CD4-positive, alpha-beta T cell treated with Interleukin-2 at 100 ng/mL for 4 hours (primary cell): ENCODE measurements at places on chromosomes 11 and 22.

DNA sequence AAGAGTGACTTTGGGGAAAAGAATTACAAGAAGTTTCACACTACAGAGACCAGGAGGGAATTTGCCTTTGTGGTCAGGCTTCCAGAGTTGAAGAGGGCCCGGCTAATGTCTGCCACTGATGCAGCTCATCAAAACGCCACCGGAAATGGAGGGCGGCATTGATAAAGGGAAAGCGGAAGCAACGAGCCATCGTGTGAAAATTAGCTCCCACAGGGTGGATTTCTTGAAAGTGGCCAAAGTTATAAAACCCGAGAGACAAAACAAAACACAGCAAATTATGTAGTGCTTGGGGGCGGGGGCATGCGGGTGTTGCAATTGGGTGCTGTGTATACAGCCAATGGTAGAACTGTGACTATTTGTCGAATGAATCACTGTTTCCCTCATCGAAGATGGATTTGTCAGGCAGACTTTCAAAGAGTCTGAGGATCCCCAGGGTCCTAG is 113.0 kb downstream of the ADAMTS15 start:
- no peak for DNase-seq

DNA sequence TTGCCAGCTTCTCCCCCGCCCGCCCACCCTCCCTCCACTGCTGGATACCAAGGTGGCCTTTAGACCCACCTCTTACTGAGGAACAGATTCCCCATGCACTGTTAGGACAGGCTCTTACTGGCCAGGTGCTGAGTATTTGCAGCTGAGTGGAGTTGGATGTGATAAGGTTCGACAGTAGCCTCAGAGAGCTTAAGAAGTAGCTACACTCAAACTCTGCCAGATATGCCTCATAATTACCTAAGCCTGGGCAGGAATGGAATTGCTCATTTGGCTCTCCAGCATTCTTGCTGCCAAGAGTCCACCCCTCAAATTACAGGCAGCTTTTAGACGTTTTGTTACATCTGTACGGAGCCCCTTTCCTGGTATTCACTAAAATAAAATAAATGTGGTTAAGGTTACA is 9.6 kb downstream of the FAM181B start:
- DNase-seq, result no peak

DNA sequence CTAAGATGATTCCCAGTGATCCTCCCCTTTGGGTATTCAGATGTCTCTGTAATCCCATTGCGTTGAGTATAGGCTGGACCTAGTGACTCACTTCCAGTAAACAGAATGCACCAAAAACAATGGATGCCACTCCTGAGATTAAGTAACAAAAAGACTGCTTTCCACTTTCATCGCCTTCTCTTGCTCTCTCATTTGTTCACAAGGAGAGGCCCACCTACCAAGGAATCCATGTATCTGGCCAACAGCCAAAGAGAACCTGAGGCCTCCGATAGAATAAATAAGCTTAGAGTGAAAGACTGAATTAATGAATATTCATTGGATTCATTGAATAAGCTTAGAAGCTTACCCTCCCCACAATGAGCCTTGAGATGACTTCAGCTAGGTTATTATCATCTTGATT is 454.6 kb downstream of the KCNA4 start:
- DNase-seq, result no peak

- DNase-seq, result no peak
These were observed 28.4 kb downstream of the RNF169 start for GRCh38 chr11:74777038-74777437.

DNA sequence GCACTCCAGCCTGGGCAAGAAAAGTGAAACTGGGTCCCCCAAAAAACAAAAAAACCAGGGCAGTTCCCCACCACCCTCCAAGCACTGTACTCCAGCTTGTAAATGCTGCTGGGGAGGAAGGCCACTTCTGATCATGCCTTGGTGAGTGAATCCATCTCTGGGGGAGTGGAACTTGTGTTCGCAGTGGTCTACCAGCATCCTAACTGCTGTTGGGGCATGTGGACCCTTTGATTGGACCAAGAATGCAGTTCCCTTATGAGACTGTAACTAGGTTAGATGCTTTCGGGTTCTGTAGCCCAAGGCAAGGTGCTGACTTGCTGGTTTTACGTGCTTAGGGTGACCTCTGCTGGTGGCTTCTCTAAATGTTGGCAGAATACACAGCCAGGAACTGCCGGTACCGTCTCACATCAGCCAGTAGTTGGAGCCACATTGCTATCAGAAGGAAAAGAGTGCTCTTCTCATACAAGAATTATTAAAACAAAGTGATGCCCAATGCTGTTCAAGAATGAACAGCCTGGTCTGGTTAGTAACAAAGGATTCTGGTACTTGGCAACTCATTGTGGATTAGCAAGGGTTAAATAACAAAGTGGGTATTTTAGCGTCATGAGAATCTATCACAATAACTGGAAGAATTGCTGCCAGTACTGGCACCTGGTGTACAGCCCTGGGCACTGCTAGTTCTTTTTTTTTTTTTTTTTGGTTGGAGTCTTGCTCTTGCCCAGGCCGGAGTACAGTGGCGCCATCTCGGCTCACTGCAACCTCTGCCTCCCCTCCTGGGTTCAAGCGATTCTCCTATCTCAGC is 13.0 kb downstream of the EIF1AD start:
- peak; percentile 97 for DNase-seq

GRCh38 chr22:35892192-35892591 is 136.4 kb downstream of the RBFOX2 start:
- DNase-seq, result no peak

- no peak for DNase-seq
These were observed 382.5 kb downstream of the NXPE2 start for GRCh38 chr11:115060840-115061239.

GRCh38 chr11:16893456-16894066 is 120.7 kb downstream of the PLEKHA7 start:
- DNase-seq, result no peak

DNA sequence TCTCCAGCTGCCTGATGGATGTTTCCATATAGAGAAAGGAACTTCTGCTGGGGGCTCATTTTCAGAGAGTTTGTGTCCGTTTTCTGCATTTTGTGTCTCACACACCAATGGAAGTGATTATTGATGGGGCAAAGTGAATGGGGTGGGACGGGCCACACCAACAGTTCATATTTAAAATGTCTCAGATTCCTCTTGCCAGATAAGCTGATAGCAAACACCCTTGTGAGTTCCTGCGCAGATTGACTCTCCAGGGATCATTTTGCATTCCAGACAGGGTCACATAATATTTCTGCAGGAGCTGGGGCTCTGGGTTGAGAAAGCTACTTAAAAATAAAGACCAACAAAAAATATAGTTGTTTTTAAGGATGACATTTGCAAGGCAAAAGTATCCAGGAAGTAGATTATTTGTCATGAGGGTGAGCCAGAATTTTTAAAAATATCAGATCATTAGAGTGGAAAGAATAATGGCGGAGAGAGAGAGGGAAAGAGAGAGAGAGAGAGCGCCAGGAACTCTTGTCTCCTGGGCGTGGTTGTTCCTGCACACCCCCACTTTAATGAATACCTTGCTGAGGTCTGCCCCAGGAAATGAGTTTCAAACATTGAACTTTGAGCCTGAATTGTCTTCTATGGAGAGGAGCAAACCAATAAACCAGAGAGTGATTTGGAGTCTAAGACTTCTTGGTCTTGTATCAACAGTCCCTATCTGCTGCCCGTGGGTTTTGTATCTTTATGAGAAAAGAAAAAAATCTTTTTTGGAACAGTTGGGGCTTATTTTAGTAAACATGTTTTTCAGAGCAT is 33.3 kb downstream of the MICAL2 start:
- DNase-seq, result no peak

DNA sequence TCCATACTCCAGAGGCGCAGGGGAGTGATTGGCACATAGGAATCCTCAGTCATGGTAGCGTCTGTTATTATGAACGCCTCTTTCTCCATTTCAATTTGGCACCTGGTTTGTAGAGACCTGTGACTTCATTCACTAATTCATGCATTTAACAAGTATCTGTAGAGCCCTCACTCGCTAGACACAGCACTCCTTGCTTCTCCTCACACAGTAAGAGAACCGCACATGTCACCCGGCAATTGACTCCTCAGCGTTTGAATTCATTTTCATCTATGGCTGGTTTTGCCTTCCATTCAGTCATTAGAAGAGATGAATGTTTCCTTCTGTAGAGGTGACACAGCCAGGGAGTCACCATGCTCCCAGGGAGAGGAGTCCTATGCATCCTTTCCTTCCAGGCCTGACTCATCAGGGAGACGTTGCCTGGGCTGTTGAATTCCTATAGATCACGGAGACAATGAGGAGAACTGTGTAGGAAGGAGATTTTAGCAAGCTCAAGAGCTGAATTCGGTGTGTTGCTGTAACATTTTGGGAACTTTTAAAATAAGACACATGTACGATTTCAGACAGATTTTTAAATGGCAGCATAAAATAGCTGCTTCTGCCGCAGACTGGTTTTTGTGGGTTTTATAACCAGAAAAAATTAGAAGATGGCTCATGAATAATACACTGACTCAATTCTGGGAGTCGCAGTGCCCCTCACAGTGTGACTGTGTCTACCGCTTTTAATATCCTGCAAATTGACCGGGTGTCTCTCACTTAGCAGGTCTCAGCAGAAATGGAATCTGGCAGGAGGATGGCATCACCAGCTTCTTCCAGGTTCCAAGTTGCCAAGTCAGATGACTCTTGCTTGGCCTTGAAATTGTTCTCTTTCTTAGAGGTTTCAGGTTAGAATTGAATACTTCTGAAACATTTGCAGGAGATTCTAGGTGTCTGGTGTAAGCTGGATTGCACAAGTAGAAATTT is 44.4 kb upstream of the CLMP start:
- DNase-seq, result no peak

DNA sequence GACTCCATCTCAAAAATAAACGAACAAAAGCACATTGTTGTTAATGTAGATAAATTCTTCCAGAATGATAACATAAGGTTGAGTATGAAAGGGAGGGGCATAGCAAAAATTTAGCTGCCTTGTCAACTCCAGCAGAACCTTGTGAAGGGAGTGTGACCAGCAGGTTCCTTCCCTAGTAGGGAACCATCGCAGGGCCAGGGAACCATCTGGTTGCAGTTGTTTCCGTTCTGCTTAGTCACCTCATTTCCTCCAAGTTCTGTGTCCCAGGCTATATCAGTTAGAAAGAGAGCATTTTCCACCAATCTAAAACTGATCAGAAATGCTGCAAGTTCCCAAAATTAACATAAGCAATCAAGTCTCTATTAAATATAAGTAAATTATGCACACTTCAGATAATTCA is 126.7 kb upstream of the BLID start:
- DNase-seq, result no peak

DNA sequence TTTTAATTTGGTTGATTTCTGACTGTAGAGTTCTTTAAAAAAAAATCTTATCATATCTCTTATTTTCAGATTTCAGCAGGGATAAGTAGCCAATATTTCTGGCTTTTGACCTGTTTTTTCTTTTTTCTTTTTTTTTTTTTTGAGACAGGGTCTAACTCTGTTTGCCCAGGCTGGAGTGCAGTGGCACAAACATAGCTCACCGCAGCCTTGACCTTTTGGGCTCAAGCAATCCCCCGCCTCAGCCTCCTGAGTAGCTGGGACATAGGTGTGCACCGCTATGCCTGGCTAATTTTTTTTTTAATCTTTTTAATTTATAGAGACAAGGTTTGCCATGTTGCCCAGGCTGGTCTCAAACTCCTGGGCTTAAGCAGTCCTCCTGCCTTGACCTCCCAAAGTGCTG is 23.9 kb upstream of the ZBTB44 start:
- no peak for DNase-seq

DNA sequence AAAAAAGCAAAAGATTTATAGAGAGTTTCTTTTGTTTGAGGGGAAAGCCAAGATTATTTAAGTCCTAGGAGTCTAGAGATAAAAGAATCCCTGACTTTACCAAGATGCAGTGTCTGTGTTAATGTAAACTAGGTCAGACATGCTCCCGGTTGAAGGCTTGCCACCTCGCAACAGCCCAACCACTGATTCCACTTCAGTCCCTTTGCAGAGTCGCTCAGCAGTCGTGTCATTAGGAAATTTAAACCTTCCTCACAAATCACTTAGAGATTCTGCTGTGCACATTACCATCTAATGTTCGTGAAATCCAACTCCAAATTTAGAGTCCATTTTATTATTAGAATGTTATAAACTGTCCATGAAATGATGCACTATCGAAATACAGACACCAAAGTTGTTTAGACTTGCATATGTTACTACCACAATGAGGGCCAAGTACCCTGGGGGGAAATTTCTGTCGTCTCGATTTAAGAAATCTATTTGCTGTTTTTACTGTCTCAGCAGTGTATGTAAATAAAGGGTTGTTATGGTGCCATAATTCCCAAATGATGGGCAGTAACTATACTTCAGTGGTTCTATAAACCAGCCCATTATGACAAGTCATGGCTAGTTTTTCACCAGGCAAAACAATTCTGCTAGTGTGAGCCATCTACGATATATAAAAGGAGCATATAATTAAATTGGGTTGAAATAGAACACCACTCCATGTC is 101.4 kb upstream of the MTNR1B start:
- DNase-seq, result no peak

DNA sequence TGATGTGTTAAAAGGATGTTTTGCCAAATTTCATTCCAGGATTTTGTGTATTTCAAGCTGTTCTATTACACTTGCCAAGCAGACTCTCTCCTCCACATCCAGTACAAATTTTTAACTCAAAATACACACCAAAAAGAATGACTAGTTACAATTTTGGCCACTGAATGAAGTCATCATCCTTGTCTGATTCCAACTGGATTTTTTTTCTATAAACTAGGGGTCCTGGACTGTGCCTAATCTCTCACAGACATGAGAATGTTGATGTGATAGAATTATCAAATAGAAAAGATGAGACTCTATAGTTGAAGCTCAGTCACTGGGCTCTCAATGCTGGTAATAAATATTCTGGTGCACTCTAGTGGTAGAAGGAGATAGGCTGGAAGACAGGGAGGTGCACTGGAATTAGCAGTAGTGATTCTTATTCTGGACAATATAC is 85.8 kb downstream of the FANCF start:
- DNase-seq, result no peak

DNA sequence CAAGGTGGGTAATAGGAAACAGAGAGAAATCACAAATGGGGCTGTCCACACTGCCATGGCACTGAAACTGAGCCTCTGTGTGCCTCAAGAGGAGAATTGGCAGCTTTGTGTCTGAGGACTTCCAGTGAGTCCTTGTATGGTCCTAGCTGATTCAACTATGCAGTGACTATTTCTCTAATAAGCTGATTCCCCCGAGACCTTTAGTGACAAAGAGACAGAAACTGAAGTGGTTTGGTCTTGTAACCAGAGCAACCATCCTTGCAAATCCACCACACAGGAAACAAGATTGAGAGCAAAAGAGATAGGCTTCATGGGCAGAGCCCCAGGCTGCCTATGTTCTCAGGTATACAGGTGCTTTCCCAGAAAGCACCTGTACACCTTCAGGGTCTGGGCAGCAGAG is 1038.5 kb downstream of the NTM start:
- no peak for DNase-seq

DNA sequence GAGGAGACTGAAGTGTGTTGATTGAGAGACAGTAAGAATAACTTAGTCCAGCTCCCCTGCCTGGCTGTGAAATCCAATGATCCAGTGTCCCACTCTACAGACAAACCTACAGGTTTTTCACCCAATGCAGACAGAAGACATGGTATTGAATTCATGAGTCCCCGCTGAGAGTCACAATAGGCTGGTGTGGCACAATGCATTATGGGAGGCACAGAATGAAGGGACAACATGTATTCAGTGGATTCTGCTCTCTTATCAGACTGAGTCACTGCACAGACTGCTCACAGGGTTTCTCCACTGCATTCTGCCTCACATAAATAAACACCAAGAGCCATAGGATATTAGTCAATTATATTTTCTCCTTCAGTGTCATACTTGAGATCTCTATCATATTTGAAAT is 55.2 kb upstream of the TOP3B start:
- DNase-seq, result no peak
